ENCODE measurements at places on chromosomes 7 and 10. TPM values are rescaled to one million over a fixed set of nuclear protein-coding genes. Genes with fewer than 3 reads are reported as not detected.

The SP8 gene
- total RNA-seq, result not detected

The ORAI2 gene
- total RNA-seq, result 59.5 TPM

DNA sequence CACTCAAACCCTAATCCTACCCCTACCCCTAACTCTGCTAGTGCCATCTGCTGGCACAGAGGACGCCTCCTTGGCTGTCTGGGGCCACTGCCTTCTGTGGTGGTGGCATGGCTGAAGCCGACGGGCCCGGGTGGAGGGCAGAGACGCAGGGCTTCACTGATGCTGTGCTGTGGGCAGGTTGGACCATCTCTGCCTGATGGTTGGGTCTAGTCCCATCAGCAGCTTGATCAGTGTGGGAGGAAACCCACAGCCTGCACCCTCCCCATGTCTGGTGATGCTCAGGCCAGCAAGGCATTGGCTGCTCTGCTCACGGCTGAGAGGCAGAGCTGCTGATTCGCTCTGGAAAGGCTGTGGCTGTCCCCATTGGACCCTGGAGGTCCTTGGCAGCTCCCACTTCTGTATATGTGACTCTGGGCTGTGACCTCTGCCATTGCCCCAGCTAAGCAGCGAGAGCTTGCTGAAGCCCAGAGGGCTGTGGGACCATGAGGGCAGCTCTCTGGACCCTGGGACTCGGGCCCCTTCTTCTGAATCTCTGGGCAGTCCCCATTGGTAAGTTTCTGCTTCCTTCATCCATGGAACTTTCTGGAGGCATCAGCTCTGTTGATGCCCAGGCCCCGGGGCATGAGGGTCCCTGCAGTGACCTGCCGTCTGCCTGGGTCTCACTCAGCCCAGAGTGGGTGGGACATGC is at the start of gene SCART1:
Gene SCART1 (plus strand): TSS at position 430 of the 688 bp plus-strand sequence. CDS start 53 bp downstream, at position 483.
- peak within 1 kb of the TSS; percentile 32 for H3K4me3 ChIP-seq
- no peak within 1 kb of the TSS for H3K27ac ChIP-seq

- H3K36me3 ChIP-seq, result no peaks in the 10 kb centered on the region
- DNase-seq, result no peak
- H3K27ac ChIP-seq, result no peak overlapping the region
- no peaks in the 10 kb centered on the region for H3K4me1 ChIP-seq
- H3K4me3 ChIP-seq, result no peak overlapping the region
These were observed 288.7 kb downstream of the SDK1 start for GRCh38 chr7:3589752-3590151.

DNA sequence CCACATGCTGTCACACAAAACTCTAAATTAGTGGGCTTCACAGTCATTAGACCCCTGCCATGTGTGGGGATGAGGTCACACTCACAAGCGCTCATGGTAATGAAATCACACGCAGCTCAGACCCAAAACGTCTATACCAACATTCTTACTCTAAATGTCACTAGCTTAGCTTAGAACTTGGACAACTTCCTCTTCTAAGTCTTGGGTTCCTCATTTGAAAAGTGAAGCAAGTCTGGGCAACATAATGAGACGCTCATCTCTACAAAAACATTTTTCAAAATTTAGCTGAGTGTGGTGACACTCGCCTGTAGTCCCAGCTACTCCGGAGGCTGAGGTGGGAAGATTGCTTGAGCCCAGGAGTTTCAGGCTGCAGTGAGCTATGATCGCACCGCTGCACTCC is 92.7 kb upstream of the MACROH2A2 start:
- H3K4me3 ChIP-seq, result no peak overlapping the region
- no peak overlapping the region for H3K27ac ChIP-seq
- H3K27me3 ChIP-seq, result peaks cover 14% of the 10 kb centered on the region
- no peak for DNase-seq

DNA sequence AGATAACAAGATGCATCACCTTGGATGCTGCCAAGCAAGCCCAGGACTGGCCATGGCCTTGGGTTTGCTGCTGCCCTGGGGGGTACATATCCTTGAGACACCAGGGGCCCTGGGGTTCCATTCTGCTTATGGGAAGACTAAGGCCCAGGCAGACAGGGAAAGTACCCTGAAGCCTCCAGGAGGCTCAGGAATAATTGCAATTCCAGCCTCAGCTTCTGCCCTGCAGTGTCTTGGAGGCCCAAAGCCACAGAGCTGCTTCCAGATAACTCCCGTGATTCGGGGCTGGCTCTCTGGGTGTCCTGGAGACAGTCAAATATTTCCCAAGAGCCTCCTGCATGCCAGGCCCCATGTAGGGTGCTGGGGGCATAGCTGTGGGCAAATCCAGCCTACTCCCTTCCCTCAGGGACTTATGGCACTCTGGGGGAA is 22.6 kb downstream of the MYL10 start:
- H3K4me3 ChIP-seq, result no peak overlapping the region
- no peaks in the 10 kb centered on the region for H3K36me3 ChIP-seq
- H3K27me3 ChIP-seq, result no peaks in the 10 kb centered on the region
- H3K4me1 ChIP-seq, result no peaks in the 10 kb centered on the region
- H3K27ac ChIP-seq, result no peak overlapping the region

Data from activated CD4-positive, alpha-beta memory T cell treated with anti-CD3 and anti-CD28 coated beads, Interleukin-2, amount 10 ng/mL, durations not matched to agents 7 days and 5 days (primary cell).